Mononuclear cell (primary cell): ENCODE measurements at places on chromosomes 2 and 18. TPM values are rescaled to one million over a fixed set of nuclear protein-coding genes. Genes with fewer than 3 reads are reported as not detected.

Gene ONECUT2
- total RNA-seq = not detected

Gene MTHFD2
- total RNA-seq = 32.1 TPM

Gene CCDC74B
- total RNA-seq = 0.10 TPM

Gene NEURL3
- total RNA-seq = 0.52 TPM

Gene GDF7
- 0.31 TPM for total RNA-seq
